ENCODE measurements at places on chromosomes 2 and 18.

GRCh38 chr2:167818521-167818920 is 428.9 kb downstream of the STK39 start:
- DNase-seq: no peak

- DNase-seq: peak; percentile 41
These were observed 31.7 kb downstream of the SLC40A1 start for GRCh38 chr2:189548666-189549448.

- DNase-seq: no peak
These were observed 146.0 kb downstream of the MYO1B start for GRCh38 chr2:191391171-191391570.

DNA sequence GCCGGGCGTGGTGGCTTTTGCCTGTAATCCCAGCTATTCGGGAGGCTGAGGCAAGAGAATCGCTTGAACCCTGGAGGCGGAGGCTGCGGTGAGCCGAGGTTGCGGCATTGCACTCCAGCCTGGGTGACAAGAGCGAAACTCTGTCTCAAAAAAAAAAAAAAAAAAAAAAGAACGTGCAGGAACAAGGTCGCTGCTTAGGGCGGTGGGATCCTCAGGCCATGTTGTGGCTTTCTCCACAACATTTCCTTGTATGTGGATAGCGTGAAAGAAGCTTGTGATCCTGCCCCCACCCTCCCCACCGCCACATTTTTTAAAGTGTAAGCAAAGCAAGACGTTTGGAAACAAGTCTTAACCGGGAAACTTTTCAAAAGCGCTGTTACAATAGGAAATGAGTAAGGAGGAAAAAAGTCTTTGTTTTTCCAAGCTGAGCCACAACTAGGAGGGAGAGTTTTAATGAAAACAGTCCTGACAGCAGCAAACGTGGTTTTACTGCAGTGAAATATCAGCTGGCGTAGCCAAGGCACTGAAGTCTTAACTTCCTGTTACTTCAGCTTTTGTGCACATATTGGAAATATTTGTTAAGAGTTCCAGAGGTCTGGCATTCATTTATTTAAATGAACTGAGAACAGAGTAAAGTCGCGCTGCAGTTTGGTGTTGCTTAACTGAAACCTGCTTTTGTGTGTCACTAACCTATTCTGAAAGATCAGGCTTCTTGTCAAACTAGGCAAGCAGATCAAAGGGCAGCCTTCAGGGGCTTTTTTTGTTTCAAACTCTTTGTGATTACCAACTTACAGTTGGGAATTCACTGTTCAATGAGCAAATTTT is 3.8 kb downstream of the TGIF1 start:
- DNase-seq: peak; percentile 99

GRCh38 chr2:236376566-236377244 is 112.5 kb upstream of the ASB18 start:
- DNase-seq: no peak

- DNase-seq: peak; percentile 69
These were observed at the start of gene ALK for GRCh38 chr2:29921560-29921915. TSS of gene ALK (minus strand) at chr2:29921586. CDS start at chr2:29920659, 927 bp downstream.

DNA sequence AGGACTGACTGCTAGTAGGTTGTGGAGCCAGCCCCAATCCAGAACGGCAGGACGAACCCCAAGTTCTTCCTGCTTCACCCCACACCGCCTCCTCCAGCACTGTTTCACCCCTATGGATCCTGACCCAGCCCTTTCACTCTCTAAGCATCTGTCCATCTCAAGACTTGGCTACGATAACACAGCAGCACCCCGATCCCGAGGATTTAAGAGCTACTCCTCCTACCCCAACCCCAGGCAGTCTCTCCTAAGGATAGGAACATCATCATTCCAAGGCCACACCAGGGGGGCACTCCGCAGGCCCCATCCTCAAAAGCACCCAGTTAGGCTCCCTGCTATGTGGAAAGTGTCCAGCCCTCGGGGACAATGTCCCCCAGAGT is 645 bp downstream of the KCTD18 start:
- peak; percentile 21 for DNase-seq

- DNase-seq: peak; percentile 4
These were observed 110.6 kb downstream of the NRP2 start for GRCh38 chr2:205792908-205793307.

DNA sequence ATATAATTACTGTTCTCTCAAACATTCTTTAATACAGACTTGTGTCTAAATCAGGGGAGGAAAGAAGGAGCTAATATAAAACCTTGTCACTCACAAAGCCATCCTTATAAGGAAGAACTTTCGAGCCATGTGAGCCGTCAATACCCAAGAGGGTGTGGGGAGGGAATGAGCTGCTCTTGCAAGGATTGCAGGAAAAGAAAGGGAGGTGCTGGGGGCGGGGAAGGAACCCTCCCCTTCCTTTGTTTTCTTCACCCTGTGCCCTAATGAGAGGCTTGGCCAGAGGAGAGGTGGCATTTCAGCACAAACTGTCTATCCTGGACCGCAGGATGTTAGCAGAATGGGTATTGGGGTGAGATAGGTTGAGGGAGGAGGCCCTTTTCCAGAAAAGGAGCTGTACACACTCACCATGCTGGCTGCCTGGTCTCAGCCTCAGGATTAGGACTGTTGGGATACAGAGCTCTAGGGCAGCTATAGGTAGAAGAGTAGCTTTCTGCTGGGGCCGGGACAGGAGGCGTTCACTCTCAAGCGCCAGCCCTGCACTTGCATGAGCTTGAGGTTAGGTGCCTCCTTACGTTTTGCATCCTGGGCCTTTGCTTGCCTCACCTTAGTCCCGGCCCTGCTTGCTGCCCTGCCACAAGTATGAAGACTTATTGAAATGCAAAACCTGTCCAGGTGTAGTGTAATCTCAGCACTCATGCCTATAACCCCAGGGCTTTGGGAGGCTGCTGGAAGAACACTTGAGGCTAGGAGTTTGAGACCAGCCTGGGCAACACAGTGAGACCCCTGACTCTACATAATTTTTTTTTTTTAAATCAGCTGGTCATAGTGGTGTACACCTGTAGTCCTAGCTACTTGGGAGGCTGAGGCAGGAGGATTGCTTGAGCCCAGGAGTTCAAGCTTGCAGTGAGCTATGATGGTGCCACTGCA is 190.5 kb downstream of the LOXHD1 start:
- no peak for DNase-seq

DNA sequence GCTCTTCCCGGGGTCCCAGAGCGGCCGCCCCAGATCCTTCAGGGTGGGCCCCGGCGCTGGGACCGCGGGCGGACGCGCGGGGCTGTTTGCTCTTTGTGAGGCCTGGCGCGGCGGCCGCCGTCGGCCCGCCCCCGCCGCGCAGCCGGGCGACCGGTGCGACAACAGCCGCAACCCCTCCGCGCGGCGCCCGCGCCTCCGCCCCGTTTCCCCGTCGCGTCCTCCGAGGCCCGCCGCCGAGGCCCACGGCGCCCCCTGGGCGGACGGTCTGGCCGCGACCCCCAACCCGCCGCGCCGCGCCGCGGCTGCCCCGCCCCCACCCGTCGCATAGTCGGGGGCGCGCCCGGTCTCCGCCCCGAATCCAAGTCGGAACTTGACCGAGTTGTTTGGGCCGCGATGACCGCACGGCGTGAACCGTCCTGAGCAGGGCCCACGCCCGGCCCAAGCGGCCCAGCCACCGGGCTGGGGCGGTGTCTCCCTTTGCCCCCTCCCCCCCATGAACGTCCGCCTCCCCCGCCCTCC is 448 bp downstream of the YPEL5 start:
- peak; percentile 7 for DNase-seq

DNA sequence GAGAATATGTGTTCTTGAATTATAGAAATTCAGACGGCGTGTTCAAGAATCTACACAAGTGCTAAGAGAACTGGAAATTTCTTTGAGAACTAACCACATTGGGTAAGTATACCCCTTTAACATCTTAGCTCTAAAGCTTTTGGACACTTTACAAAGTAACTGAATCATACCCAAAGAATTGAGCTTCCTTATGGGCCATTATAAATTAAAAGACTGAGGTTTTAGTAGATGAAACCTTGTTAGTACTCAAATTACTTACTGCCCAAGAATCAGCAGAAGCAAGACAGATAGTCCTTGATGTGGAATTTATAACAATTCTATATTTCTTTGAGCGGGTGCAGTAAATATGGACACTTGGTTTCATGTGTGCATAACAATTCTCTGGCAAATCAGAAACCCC is 168.3 kb downstream of the PRPF40A start:
- peak; percentile 56 for DNase-seq

DNA sequence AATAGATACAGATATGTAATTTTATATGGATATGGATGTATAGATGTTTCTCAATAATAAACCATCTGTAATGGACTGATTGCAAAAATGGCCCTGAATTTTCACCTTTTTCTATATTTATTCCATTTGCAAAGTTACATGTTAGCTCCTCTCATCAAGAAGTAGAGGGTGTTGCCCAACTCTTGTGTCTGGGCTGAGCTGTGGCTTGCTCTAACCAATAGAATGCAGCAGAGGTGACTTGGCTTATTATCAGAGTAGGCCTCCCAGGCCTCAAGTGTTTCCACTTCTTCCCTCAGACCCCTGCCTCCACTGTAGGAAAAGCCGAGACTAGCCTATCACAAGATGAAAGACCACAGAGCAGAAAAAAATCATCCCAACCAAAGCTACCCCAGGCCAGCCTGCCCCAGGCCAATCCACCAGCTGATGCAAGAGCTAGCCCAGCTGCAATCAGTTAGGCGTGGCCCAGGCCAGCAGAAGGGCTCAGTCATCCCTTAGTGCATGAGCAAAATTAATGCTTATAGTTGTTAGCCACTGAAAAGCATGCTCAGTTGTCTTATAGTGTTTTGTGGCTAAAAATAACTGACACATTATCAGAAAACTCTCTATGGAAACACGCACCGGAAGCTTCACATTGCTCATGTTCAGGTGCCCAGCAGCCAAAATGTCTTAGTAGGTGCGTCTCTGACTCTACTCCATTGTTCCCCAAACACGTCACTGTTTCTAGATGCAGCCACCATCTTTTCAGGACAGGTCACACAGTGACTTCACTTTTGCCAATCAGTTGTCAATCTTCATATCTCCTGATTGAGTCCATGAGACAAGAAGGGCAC is 464.0 kb downstream of the FBXO15 start:
- peak; percentile 52 for DNase-seq

- DNase-seq: no peak
These were observed 232.2 kb downstream of the ZNF804A start for GRCh38 chr2:184830531-184830930.

DNA sequence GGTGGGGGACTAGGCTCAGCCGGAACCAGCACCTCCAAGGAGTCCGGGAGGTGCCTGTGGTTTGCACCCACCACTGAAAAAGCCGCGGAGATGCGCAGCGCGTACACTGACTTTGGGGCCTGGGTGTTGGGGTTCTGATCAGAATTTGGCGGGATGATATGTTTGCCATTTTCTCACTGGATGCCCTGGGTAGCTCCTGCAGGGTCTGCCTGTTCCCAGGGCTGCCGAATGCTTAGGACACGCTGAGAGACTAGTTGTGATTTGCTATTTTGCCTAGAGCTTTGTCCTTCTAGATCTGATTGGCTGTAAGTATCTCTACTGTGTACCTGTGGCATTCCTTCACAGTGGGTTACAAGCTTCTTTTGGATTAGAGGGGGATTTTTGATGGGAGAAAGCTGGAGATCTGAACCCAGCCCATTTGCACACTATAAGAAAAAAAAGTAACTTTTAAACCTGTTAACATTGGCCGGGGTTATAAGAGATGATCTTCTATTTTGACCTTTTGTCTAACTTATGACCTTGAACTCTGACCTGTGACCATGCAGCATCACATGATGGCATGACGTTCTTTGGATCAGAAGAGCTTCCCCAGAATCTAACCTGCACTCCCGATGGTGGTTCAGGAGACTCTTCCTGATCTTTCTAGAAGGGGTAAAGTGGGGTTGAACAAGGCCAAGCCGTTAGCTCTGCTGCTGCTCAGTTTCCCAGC is 1.6 kb downstream of the KCNE4 start:
- DNase-seq: no peak

GRCh38 chr2:183487326-183487725 is 363.1 kb downstream of the NUP35 start:
- DNase-seq: no peak

GRCh38 chr2:235669269-235669831 is 175.5 kb downstream of the AGAP1 start:
- peak; percentile 74 for DNase-seq

DNA sequence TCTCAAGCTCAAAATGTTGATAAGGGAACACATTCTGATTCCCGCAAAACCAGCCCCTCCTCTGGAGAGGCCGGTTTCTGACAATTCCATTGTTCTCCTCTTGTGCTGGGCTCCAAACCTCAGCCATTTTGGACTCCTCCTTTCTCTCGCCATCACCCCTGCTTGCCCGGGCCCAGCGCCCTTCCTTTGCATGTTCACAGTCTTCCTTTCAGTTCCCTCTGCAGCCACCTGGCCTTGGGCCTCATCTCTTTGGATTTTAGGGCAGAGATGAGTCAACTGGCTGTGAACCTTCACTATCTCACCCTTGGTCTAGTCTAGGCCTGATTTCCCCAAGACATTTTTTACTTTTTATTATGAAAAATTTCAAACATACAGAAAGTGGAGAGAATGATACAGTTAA is 155.9 kb upstream of the MAP3K20 start:
- no peak for DNase-seq

DNA sequence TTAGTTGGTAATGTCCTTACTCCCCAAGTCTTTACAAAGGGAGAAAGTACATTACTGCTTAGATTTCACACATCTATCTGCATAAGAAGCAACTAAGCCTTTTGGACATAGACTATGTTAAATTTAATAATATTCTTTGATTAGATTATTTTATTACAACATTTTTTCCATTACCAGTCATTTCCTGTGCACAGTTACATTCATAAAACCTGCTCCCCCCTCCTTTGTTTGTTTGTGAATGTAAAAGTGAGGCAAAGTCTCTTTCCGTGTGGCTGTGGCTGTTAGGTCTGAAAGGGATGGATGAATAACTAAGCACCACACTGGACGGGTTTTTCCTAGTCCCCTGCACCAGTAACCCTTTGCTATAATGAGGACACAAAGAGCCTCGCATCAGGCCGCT is 9.6 kb downstream of the PTGR3 start:
- DNase-seq: no peak

DNA sequence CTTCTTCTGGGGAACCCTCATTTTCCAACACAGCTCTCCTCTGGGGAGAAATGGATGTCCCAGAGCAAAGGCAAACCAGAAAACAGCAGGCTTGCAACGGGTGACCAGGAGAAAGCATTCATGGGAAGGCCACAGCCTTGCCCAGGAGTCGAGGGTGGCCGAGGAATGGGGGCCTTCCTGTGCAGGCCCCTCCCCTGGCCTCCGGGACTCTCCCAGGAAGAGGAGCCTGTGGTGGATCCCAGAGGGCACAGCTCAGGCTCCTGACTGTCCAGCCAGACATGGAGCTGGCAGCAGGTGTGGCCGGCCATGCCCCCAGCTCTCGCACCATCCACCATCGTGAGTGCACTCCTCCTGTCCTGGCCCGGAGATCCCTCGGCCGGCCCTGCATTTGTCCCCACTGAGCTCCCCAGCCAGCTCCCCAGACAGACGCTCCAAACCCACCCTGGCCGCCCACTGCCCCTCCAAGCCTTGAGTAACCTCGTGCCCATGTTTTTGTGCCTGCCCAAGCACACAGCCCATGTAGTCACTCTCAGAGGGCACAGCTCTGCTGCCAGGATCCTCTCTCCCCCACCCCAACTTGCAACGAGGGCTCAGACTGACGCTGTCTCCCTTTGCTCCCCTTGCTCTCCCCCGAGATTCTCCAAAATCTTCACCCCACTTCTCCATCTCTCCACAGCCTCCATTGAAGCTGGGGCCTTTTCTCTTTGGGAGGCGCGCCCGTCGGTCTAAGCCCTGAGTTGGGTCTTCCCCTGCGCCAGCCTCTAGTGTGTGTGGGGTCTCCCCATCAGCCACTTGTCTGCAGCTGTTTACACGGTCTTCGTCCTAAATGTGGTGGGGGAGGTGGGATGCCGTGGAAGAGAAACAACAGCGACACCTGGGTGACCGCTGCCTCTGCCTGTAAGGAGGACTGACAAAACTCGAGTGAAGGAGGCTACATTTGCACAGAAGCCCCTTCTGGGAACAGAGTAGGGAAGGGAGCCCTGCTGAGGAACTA is 9.8 kb downstream of the PRLH start:
- no peak for DNase-seq
